Right kidney (tissue), 9 donors: ENCODE measurements at places on chromosomes 12 and 14.

DNA sequence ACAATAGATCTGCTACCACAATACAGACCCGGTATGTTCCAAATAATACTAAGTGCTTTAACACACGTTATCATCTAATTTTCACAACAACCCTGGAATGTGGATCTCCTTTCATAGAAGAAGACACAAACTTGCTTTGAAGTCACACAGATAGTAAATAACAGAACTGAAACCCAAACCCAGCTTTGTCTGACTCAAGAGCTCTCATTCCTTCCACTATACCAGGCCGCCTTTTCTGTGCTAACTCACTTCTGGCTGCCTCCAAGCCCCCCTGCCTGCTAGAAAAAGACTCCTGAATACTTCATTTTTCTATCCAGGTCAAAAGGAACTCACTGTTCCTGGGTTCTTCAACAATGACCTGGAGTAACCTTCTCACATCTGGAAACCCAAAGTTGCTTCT is 37.8 kb downstream of the PRPF40B start:
- no peak for DNase-seq

DNA sequence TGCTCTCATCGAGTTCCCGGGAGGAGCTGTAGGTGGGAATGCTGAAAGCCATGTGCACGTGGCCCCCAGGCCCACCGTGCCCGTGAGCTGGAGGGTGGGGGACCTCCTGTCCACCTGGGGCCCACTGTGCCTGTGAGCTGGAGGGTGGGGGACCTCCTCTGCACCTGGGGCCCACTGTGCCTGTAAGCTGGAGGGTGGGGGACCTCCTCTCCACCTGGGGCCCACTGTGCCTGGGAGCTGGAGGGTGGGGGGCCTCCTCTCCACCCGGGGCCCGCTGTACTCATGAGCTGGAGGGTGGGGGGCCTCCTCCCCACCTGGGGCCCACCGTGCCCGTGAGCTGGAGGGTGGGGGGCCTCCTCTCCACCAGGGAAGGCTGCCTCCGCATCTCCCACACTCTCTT is 13.9 kb upstream of the NUDT14 start:
- no peak for DNase-seq

GRCh38 chr14:89422952-89423345 is 5.9 kb upstream of the FOXN3 start:
- no peak for DNase-seq

DNA sequence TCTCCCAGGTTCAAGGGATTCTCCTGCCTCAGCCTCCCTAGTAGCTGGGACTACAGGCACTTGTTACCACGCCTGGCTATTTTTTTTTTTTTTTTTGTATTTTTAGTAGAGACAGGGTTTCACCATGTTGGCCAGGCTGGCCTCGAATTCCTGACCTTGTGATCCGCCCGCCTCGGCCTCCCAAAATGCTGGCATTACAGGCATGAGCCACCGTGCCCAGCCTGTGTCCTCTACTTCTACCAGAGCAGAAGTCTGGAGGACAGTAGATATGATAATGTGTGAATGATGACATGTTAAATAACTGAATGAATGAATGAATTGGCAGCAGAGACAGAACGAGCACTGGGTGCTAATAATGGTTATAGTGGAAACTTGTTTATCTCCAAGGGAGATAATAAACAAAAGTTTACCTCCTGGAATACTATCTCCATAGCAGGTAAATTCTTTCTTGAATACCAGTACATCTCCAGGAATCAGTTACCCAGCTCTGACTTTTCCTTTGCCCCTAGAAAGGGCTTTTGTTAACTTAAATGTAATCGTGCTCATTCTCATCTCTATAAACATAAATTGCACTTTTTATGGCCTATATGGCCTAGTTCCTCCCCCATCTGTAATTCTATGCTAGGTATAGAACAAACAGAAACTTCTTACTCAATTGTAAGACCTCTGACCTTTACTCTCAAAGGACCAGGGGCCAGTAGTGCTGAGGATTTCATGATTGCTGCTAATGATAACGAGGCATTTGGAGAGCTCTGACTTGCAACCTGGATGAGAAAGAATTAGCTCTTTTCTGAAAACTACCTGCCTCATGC is 7.2 kb upstream of the LGALS3 start:
- DNase-seq = no peak

DNA sequence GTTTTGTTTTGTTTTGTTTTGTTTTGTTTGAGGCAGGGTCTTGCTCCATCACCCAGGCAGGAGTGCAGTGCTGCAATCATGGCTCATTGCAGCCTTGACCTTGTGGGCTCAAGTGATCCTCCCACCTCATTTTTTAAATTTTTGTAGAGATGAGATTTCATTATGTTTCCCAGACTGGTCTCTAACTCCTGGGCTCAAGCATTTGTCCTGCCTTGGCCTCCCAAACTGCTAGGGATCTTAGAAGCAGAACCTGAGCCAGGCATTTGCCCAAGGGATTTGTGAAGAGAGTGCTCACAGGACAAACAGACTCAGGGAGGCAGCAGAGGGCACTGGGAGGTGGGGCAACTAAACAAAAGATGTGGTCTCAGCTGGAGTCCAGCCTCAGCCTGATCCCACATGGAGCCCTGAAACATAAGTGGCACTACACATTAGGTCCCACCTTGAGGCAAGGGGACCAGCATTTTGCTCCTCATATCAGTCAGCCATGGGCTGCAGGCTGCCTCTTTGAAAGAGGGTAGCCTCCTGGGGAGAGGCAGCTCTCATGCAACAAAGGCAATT is 86.2 kb upstream of the CMKLR1 start:
- DNase-seq = no peak

- no peak for DNase-seq
These were observed 13.8 kb upstream of the EEA1 start for GRCh38 chr12:92942905-92943304.

- DNase-seq = no peak
These were observed 62.1 kb upstream of the TRIM9 start for GRCh38 chr14:51157012-51157411.

DNA sequence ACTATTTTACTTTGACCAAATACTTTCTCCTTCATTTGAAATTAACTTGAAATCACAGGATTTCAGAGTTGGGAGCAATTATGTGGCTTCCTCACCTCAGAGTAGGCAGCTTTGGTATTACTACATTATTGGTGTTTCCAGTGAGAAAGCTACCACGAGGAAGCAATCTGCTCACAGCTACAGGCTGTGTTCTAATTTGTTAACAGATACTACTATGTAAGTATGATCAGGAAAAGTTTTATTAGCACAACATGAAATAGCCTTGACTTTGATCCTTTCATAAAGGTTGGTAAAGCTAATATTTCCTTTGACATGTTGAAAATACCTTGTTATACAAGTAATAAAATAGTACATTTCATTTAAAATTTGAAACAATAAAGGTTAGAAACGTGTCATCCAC is 30.6 kb downstream of the TAOK3 start:
- no peak for DNase-seq

DNA sequence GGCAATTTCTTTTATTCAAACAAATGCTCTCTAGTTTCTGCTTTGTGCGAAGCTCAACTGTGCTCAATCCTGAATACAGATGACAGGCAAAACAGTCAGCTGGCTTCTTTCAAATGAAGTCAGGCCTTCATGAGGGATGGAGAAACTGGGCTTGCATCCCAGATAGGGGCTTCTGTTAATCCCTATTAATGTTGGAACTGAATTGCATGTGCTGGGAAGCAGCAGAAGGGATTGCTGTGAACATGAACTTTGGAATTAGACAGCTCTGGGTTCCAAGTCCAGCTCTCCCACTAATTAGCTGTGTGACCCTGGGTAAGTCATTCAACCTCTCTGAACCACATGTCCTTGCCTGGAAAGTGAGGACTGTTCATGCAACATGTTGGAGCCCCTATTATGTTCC is 21.1 kb upstream of the CORO1C start:
- no peak for DNase-seq

DNA sequence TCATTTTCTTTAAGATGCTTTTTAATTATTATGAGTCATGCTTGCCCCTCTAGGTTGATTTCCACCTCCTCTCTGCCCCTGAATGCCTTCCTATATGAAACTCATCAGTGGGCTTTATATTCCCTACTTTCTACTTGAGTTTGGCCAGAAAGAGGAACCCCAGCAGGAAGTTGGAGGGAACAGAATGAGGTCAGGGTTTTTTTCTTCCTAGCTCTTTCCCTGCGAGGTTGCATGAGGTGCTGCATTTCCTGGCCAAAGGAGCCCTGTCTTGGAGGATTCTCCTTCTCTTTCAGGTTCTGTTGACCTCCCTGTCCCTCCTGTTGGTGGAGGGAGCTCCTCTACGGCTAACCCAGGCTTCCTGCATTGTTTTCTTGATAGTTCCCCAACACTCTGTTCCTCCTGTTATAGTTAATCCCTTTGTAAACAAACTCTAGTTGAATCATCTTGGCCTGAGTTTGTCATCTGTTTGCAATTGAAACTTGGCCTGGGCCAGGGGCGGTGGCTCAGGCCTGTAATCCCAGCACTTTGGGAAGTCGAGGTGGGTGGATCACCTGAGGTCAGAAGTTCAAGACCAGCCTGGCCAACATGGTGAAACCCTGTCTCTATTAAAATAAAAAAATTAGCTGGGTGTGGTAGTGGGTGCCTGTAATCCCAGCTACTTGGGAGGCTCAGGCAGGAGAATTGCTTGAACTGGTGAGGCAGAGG is 15.3 kb upstream of the SPIC start:
- DNase-seq = no peak

GRCh38 chr12:63916561-63917476 is 72.3 kb downstream of the SRGAP1 start:
- no peak for DNase-seq

- DNase-seq = no peak
These were observed 23.2 kb downstream of the CLIP1 start for GRCh38 chr12:122399254-122399591.

DNA sequence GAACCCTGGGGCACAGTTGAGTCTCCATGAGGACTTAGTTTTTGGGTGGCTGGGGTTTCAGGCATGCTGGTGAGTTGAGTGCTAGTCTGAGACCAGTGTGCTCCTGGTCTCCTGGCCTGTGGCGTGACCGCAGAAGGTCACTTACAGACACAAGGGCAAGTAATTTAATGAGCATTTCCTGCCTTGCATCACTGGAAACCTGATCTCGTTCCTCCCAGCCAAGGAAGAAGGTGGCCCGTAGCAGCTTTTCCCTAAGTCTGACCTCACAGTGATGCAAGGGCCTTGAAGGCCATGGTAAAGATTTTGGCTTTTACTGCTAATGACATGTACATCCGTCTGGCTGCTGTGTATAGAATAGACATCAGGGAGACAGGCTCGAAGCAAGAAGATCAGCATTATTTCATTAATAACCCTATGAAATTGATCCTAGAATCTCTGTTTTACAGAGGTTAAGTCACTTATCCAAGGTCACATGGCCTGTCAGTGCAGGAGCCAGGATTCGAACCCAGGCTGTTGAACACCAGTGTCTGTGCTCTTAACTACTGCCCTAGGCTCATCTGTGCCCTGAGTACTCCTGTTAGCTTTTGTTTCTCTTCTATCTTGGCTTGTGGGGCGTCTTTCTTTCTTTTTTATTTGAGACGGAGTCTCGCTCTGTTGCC is 4.6 kb downstream of the TMEM120B start:
- no peak for DNase-seq

GRCh38 chr12:104463368-104463767 is 6.6 kb downstream of the CHST11 start:
- no peak for DNase-seq

DNA sequence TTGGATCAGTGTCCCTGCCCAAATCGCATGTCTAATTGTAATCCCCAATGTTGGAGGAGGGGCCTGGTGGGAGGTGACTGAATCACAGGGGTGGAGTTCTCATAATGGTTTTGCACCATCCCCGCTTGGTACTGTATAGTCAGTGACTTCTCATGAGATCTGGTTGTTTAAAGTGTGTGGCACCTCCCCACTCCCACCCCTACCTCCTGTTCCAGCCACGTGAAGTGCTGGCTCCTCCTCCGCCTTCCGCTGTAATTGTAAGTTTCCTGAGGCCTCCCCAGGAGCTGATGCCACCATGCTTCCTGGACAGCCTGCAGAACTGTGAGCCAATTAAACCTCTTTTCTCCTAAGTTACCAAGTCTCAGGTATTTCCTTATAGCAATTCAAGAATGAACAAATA is 67.2 kb downstream of the FERMT2 start:
- DNase-seq = no peak

- DNase-seq = no peak
These were observed at the start of gene LRCOL1 for GRCh38 chr12:132610051-132610759. Gene LRCOL1 (minus strand): TSS chr12:132610582. CDS start chr12:132606251, 4,331 bp downstream.

DNA sequence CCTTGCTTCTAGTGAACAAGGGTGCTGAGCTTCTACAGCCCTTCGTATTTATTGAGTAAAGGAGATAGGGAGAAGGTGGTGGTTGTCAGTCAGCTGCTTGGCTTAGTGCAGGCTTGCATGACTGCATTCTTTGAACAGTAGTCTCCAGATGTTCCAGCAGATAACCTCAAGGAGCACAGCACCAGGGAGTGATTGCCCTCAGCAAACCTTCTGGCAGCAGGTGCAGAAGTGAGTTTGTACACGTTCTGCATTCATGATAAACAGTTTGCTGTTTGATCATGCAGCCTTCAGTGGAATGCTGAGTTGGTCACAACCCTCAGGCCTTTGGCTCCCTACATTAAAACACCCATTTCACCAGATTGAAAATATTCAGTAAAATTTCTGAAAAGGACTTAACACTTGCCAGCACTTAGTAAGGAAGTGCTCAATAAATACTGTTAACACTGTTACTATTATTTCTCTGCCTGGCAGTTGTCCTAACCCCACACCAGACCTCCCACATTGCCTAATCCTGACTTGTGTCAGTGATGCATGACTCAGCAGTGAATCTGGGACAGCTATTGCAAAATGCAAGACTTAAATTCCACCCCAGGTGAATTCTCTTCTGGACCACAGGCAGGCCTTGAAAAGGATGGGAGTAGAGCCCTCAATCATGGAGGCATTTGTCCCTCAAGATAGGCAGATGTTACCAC is 18.9 kb upstream of the CARMIL3 start:
- no peak for DNase-seq

DNA sequence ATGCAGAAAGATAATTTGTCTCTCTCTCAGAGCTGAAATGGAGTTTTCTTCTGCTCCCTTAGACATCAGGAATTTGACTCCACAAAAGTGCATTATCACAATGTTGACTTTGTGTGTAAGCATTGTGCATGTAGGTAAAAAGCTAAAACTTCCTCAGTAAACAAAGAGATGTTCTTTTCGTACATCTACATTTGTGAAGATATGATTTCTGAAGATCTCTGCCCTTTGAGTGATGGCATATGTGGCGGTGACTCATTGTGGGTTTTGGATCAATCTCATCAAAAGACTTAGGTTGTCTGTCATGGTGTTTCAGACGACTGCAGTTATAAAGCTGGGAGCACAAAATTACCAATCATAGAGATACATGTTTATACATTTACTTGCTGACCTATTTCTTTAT is 411.4 kb upstream of the LMO3 start:
- DNase-seq = no peak
